Fibroblast of the aortic adventitia (primary cell): ENCODE measurements at places on chromosomes 3 and 15. TPM values are rescaled to one million over a fixed set of nuclear protein-coding genes. Genes with fewer than 3 reads are reported as not detected.

DNA sequence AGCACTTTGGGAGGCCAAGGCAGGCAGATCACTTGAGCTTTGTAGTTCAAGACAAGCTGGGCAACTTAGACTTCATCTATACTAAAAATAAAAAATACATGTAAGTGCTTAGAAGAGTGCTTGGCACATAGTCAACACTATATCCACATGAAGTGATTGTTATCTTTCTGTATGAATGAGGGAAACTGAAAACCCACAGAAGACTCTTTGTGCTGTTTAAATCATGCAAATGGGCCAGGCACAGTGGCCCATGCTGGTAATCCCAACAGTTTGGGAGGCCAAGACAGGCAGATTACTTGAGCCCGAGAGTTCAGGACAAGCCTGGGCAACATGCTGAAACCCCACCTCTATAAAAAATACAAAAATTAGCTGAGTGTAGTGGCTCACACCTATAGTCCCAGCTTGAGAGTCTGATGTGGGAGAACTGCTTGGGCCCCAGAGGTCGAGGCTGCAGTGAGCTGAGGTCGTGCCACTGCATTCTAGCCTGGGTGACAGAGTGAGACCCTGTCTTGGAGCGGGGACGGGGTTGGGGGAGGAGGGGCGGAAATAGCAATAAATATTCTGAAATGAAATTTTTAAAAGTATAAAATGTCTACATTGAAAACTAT is 129.7 kb downstream of the NR2E3 start:
- no peak for DNase-seq

- DNase-seq, result no peak
Measured at GRCh38 chr3:143247073-143247472, 127.5 kb downstream of the CHST2 start.

DNA sequence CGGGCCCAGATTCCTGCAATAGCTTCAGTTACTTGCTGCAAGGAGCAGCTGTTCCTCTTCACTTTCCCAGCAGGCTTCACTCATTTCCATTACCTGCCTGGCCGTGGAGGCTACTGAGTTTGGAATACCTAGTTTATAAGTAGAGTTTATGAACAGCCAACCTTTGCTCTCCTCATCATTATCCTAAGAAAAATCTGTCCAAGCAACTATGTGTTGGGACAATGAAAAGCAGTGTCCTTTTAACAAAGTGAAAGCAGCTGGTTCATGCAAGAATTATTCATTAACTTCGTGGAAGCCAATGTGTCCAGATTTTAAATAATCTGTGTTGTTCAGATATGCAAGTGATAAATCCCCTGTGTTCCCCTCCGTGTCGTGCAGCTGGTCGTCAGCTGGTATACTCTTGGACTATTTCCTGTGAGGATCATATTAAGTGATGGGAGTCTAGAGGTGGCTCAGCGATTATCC is 39.3 kb upstream of the SSR3 start:
- DNase-seq, result peak; percentile 16

DNA sequence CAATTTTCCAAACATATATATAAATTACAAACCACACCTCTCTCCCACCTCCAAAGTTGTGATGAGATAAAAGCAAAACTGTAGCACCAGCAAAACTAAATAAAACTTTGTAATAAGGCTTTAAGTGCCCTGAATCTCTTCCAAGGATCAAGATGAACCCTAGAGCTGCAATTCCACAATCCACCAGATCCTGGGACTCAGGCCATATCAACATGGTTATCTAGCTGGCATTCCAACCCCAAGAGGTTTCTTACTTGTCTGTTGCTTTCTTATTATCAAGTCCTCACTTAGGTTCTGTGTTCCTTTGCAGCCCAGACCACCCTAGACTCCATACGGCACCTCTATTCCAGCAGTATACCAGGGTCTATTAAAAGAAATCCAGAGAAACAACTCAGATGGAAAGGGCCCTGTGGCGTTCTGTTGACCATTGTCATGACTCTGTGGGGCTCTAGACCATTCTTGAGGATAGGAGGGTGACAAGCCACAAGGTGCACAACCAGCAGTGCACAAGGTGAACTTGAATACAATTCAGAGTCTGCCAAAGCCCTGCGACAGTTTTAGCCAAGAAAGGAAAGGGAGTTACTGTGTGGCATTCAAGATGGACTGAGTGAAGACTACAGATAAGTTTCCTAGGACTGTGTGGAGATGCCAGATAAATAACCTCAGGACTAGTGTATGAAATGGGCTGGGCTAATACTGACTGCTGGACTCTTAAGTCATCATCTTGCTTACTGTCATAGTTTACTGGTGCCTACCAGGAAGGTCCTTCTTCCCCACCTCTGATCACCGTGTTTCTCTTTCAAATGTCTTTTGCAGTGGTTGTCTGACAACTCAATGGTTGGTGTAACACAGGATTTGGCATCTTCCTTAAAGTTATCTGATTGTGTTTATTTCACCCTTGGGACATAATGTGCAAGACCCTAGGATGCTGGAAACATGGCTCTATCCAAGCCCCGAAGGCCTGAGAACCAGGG is 27.2 kb downstream of the ACKR2 start:
- DNase-seq, result no peak

GRCh38 chr3:114450008-114450596 is 156.3 kb downstream of the TIGIT start:
- no peak for DNase-seq

DNA sequence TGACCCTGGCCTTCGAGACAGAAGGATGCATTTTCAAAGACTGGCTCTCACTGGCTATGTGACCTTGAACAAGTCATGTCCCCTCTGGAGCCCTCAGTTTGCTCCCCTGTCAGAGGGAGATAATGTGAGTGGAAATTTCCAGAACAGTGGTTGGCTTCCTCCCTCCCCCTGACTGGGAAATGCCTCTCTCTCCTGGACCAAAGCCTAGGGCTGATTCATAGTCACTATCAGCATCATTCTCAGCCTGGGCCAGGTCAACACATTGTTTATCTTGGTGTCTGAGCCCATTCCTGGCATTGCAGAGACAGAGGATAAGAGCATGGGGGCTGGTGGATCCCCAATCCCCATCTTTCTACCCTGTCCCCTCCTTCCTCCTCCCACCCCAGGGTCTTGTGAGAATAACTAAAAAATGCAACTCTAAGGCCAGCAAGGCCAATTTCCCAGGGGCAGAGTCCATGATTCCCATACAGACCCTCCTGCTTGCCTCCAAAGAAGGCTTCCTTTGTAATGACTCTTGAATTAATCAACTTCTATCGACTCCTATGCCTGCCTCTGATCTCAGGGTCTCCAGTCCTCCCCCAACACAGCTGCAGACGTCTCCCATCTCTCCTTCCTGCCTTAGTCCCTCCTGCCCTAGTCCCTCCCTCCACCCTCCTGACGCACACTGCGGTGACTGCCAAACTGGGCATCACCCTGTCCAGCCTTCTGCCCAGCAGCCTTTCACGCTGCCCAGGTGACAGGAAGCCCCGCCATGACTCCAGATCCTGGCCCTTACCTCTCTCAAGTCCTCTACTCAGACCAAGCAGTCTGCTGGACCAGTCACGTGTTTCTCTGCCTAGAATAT is 35.4 kb upstream of the CORO2B start:
- DNase-seq, result peak; percentile 98

- peak; percentile 71 for DNase-seq
Measured at GRCh38 chr3:71062037-71062932, 521.2 kb downstream of the FOXP1 start.

DNA sequence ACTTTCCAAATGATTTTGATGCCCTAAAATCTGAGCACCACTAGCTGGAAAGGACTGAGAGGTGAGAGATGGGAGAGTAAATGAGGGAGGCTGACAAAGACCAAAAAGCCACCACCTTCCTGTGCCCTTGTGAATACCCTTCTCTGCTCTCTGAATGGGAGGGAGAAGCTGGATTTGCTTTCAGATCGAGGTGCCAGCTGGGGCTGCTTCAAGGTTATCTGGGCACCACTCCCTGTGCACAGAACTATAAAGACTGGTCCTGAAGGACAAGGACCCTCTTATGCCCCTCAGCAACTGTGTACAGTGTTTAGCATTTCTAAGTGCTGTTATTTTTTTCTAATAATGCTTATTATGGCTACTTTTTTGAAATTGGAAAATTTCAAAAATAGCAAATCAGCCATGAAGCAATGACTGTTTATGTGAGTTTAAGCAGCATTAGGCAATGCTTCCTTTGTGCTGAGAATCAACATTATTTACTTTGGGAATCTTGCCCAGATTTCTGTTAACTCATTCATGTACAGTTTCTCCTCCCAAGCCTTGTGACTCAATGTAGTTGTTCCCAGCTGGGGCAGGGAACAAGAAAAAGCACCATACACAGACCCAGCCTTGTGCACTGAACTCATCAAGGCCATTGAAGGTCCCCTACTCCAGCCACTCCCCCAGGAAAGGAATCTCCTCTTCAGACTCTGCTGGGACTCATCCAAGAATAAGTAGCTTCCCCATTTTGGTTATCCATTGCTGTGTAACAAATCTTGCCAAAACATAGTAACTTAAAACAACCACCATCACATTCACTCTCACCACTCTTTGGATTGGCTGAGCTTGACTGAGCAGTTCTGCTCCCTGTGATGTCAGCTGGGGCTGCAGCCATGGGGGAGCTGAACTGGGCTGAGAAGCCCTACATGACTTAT is 37.3 kb upstream of the CDV3 start:
- DNase-seq, result peak; percentile 92

GRCh38 chr3:28994161-28994905 is 286.5 kb upstream of the RBMS3 start:
- no peak for DNase-seq

GRCh38 chr15:99279827-99280226 is 28.5 kb downstream of the LRRC28 start:
- no peak for DNase-seq

DNA sequence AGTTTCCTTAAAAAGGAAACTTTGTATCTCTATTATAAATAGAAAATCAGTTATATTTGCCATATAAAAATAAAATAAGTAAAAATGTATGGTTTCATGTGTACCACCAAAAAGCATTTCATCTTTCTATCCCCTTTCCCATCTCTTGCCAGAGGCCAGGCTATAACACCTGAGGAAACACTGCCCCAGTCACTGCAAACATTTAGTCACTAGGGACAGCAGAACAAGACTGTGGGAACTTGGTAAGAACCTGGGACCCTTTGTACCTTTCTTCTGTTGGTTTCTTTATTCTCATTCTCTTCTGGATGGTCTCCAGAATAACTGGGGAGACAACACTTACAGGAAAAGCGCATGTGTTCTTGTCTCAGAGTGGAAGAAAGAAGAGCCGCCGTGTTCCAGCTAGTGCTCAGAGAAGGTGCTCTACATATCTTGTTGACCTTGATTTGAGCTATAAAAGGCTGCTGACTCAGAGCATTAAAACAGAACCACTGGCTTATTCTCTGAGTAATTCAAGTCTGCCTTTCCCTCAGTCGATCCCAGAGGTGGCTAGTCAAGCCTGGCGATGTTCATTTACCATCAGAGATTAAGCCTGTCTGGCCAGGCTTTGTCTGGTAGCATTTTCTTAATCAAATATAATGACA is 361.6 kb downstream of the RBMS3 start:
- DNase-seq, result peak; percentile 73

- peak; percentile 31 for DNase-seq
Measured at GRCh38 chr15:76328958-76329357, 7.6 kb upstream of the ISL2 start.

Gene MME
- total RNA-seq, result 50.4 and 101 TPM in 2 replicates

Gene THAP10
- total RNA-seq, result 2.3 and 7.9 TPM in 2 replicates

Gene LDHAL6B
- not detected in 2 replicates for total RNA-seq

Gene PP2D1
- total RNA-seq, result not detected in 2 replicates

Gene FAM3D
- total RNA-seq, result not detected in 2 replicates
